ENCODE measurements at places on chromosomes 11 and 22. TPM values are rescaled to one million over a fixed set of nuclear protein-coding genes. Genes with fewer than 3 reads are reported as not detected.
A peak's percentile ranks its signal among the peaks of the same experiment; 100 is the strongest.

DNA sequence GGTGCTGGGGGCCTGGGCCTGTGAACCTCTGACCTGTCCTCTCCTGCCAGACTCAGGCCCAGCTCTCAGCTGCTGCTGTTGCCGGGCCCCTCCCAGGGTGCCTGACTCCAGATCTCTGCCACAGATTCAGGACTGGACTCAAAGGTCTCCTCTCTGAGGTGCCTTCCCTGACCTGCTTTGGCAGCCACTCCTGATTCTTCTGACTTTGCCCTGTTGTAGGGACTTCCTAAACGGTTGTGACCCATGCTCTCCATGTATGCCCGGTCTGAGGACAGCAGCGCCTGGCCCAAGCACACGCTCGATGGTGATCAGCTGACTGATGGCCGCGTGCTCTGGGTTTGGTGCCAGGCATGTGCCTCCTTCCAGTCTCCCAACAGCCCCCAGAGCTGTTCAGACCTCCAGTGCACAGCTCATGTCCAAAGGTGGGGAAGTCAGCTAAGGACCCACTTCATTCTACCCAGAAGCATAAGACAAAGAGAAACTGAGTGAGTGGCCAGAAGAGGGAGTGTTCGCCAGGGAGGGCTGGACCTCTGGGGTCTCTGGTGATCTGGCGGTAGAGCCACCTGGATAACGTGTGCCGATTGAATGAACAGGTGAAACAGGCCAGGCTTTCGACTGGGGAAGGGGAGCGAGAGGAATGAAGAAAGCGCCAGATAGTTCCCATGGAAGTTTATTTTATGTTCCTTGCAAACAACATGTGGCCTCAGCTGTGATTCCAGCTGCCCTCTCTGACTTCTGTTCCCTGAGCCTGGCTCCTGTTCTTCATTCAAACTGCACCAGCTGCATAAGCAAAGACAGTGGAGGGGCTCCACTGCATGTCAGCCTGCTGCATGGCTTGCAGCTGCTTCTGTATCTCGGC is 8.1 kb upstream of the TOP3B start:
- no peak overlapping the region for H3K27ac ChIP-seq
- no peaks in the 10 kb centered on the region for H3K27me3 ChIP-seq
- DNase-seq: peak; percentile 55
- no peak overlapping the region for H3K4me3 ChIP-seq
- peaks cover 23% of the 10 kb centered on the region for H3K4me1 ChIP-seq

DNA sequence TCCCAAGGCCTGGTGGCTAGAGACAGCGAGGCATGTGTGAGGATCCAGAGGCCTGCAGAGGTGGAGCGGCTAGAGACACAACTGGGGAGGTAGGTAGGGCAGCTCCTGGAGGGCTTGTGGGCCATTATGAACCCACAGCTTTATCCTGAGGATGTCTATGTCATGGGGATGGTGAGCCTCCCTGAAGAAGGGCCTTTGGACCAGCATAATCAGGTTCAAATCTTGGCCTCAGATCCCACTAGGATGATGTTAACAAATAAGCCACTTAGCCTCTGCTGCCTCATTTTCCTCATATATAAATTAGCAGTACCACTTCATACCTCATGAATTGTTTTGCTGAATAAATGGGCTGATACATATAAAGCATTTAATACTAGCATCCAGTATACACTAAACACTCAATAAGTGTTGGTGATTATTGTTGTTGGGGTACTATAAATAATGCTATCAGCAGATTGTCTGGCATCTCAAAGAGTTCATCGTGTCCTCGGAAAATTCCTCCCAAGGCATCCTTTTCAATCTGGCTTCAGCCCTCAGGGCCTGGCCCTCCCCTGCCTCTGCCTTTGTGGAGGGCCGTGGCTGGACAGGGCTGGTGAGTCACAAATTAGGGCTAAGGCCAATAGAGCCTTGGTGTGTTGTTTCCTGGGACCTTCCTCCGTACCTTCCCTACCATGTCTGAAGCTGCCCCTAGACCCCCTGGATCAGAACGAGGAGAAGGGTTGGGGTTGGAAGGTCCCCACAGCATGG is 30.9 kb upstream of the LRRC32 start:
- peak overlapping the region; percentile 90 for H3K27ac ChIP-seq
- H3K27me3 ChIP-seq: no peaks in the 10 kb centered on the region
- no peak overlapping the region for H3K4me3 ChIP-seq
- H3K36me3 ChIP-seq: no peaks in the 10 kb centered on the region
- DNase-seq: no peak

- no peaks in the 10 kb centered on the region for H3K36me3 ChIP-seq
- no peak overlapping the region for H3K4me3 ChIP-seq
- no peaks in the 10 kb centered on the region for H3K4me1 ChIP-seq
- DNase-seq: no peak
- H3K27ac ChIP-seq: no peak overlapping the region
- H3K27me3 ChIP-seq: no peaks in the 10 kb centered on the region
Measured at GRCh38 chr22:43387815-43388214, 24.0 kb upstream of the MPPED1 start.

GRCh38 chr11:116938471-116939070 is 101.1 kb upstream of the APOA1 start:
- no peak for DNase-seq
- no peak overlapping the region for H3K27ac ChIP-seq
- H3K4me1 ChIP-seq: no peaks in the 10 kb centered on the region

GRCh38 chr11:58671983-58672633 is 49.6 kb downstream of the CNTF start:
- no peaks in the 10 kb centered on the region for H3K27me3 ChIP-seq
- no peaks in the 10 kb centered on the region for H3K36me3 ChIP-seq
- DNase-seq: no peak
- H3K4me3 ChIP-seq: no peak overlapping the region

DNA sequence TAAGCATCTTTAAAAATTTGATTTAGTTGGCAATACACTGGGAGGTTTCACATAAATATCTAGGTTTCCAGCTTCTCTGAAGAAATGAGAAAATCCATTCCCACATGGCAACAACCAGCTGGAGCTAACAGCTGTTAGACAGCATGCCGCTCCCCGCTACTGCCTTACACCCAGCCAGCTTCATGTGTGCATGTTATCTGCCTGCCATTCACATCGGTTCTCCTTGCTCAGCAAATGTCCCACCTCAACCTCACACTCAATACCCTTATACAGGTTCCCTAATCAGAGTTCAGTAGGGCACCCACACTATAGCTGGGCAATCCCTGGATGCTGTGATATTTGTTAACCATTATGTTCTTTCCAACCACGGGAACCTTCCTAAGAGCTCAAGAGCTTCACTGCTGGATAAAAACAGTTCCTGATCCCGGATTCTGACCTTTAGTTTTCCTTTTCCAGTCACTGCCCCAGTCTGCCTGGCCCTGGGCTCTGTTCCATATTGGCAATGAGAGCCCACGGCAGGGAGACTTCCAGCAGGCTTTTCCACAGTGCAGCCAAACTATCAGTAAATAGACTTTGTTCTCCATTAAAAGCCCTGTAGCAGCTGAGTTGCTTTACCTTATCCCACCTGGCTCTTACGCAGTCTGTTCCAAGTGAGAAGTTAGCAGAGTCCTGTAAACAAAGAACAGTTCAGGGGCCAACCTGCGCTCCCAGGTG is 8.6 kb downstream of the RPUSD4 start:
- H3K4me3 ChIP-seq: no peak overlapping the region
- H3K27ac ChIP-seq: no peak overlapping the region
- no peak for DNase-seq
- no peaks in the 10 kb centered on the region for H3K4me1 ChIP-seq
- H3K27me3 ChIP-seq: no peaks in the 10 kb centered on the region

- no peaks in the 10 kb centered on the region for H3K4me1 ChIP-seq
- no peak overlapping the region for H3K4me3 ChIP-seq
- H3K27ac ChIP-seq: no peak overlapping the region
- DNase-seq: no peak
- H3K36me3 ChIP-seq: no peaks in the 10 kb centered on the region
- H3K27me3 ChIP-seq: peaks cover 51% of the 10 kb centered on the region
Measured at GRCh38 chr11:44627911-44628729, 62.7 kb downstream of the CD82 start.

DNA sequence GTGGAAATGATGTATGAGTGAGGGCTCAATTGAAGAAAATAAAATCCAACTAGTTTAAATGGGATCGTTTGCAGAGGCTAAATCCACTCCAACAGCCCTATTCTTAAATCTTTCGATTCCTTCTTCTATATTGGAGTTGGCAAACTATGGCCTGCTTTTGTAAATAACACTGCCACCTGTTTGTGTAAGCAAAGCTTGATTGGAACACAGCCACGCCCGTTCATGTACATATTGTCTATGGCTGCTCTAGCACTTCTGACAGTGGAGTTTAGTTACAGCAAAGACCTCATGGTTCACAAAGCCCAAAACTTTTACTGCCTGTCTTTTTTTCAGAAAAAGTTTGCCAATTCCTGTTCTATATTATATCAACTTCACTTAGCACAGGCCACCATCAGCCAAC is 40.6 kb upstream of the RCN1 start:
- H3K27ac ChIP-seq: no peak overlapping the region
- H3K4me1 ChIP-seq: no peaks in the 10 kb centered on the region
- no peak for DNase-seq
- H3K36me3 ChIP-seq: no peaks in the 10 kb centered on the region
- no peaks in the 10 kb centered on the region for H3K27me3 ChIP-seq

- H3K4me1 ChIP-seq: no peaks in the 10 kb centered on the region
- no peak overlapping the region for H3K4me3 ChIP-seq
- DNase-seq: no peak
- peaks cover 15% of the 10 kb centered on the region for H3K36me3 ChIP-seq
Measured at GRCh38 chr11:112016765-112017376, 8.3 kb upstream of the DLAT start.

DNA sequence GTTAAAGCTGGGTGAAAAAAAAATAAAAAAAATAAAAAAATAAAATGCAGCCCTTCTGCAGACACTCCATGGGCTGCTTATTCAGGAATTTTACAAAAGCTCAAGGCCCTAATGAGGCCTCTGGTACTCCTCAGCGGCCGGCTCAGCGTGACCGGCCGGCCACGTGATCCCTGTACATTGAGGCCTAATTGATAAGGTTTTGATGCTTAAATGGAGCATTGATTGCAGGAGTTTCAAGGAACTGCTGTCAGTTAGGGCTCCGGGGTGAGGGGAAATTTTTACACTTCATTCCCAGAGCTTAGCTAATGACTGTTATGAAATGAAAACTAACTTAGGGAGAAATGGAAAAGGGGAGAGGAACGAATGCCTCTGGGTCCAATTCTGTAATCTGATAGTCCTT is 368.8 kb upstream of the KIRREL3 start:
- no peaks in the 10 kb centered on the region for H3K4me1 ChIP-seq
- H3K27me3 ChIP-seq: no peaks in the 10 kb centered on the region
- H3K4me3 ChIP-seq: no peak overlapping the region
- no peak for DNase-seq
- no peaks in the 10 kb centered on the region for H3K36me3 ChIP-seq
- H3K27ac ChIP-seq: no peak overlapping the region

PKNOX2 gene
- not detected for total RNA-seq

RIMBP3B gene
- 0.55 TPM for total RNA-seq

IL17REL gene
- 0.22 TPM for total RNA-seq

FKBP2 gene
- 58.1 TPM for total RNA-seq

MPZL3 gene
- total RNA-seq: 1.8 TPM

All from K562 (cell line).